Stimulated activated CD8-positive, alpha-beta memory T cell treated with anti-CD3 and anti-CD28 coated beads, Interleukin-15, amount 100 ng/mL, for 24 hours (primary cell): ENCODE measurements at places on chromosomes 4 and X.

GRCh38 chr4:8092282-8092681 lies 66.3 kb downstream of the ABLIM2 start:
- DNase-seq, result no peak

DNA sequence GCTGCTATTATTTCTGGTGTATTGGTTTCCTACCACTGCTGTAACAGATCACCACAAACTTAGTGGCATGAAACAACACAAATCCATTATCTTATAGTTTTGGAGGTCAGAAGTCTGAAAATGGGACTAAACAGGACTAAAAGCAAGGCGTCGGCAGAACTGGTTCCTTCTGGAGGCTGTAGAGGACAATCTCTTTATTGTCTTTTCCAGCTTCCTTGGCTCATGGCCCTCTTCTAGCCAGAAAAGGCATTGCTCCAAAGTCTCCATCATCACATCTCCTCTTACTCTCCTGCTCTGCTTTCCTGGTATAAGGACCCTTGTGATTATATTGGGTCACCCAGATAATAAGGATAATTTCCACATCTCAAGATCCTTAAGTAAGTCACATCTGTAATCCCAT lies 121.9 kb downstream of the CLCN4 start:
- DNase-seq, result no peak

GRCh38 chr4:172287117-172287516 lies 473.9 kb downstream of the GALNTL6 start:
- DNase-seq, result no peak

- DNase-seq, result no peak
Observed at GRCh38 chr4:26273616-26273980, 47.2 kb upstream of the RBPJ start.

GRCh38 chr4:139672215-139672614 lies 6.6 kb downstream of the MGST2 start:
- no peak for DNase-seq

- DNase-seq, result no peak
Observed at GRCh38 chr4:155878611-155879010, 12.5 kb upstream of the ASIC5 start.

DNA sequence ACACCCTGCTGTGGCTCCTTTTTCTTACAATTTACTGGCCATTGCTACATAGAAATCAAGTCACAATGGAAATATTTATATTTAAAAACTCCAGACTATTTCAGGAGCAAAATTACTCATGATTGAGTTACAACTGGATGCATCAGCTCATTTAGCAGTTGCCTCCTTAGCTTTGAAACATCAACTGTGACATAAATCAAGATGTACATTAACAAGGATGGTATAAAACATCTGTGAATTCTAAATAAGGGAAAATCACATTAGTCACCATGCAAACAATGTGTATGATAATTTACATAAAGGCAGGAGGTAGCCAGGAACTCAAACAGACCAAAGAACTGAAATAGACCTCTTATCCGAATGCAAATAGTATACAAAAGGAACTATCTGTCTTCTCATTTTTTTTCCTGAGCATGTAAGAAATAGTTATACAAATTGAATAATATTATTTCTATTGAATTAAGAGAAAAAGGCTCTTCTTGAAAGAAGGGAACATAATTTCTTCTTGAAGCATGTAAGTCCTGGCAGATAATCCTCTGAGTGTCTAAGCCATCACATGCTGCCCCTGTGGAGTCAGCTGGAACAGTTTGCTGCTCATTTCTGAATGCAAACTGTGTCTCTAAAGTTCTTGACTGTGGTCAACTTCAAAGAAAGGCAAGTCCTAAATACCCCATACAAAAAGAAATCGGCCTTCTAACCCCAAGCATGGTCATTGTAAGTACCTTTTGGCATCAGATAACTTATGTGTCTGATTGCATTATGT lies 151.2 kb downstream of the NAA11 start:
- no peak for DNase-seq

DNA sequence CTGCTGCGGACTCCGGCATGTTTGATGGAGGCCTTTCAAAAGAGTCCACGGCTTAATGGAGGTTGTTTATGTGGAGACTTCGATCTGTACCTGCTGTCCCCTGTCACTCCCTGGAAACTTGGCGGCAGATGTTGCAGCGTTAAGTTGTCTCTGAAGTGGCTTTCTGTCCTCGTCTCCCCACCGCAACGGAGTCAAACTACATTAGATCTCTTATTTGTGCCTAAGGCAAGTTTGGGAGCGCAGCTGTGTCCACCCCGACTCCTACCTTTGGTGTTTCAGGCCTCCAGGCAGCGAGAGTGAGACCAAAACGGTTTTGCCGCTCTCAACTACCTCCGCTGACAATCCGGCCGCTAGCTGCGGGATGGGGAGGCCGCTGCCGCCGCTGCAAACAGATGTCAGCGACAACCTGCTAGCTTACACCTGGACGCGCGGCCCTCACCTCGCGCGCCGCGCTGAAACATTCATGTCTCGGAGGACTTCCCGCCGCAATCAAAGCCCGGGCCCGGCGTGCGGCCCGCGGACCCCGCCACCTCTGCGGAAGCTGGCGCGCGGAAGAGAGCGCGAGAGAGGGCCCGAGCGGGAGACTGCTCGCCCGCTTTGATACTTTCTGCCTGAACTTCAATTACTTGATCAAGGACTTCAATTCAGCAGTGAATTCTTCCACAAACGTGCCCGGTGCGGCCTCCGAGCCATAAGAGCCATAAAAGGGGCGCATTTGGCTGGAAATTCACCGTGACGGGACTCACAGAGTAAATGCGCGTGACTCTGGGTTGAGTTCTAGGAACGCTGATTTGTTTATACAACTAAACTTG lies 108.4 kb downstream of the ANTXR2 start:
- no peak for DNase-seq

DNA sequence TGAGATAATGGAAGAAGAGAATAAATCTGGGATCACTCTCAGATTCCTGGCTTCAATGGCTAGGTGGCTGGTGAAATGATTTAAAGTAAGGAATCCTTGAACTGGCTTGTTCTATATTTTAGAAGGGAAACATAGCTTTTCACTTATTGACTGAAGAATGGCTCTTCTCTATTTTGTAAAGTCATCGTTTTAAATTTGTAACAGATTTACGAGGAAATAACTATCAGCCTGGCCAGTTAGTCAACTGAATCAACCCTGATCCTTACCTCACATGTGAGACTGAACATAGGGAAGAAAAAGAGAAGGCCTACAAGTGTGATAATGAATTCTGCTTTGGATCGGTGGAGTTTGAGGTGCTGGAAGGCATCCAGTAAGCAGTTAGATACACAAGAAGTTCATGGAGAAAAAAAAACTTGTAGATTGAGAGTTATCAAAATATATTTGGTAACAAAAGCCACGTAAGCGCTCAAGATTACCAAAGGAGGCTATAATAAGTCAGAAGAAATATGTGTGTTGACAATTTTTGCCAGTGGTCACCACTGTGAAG lies 12.0 kb downstream of the AREG start:
- no peak for DNase-seq

DNA sequence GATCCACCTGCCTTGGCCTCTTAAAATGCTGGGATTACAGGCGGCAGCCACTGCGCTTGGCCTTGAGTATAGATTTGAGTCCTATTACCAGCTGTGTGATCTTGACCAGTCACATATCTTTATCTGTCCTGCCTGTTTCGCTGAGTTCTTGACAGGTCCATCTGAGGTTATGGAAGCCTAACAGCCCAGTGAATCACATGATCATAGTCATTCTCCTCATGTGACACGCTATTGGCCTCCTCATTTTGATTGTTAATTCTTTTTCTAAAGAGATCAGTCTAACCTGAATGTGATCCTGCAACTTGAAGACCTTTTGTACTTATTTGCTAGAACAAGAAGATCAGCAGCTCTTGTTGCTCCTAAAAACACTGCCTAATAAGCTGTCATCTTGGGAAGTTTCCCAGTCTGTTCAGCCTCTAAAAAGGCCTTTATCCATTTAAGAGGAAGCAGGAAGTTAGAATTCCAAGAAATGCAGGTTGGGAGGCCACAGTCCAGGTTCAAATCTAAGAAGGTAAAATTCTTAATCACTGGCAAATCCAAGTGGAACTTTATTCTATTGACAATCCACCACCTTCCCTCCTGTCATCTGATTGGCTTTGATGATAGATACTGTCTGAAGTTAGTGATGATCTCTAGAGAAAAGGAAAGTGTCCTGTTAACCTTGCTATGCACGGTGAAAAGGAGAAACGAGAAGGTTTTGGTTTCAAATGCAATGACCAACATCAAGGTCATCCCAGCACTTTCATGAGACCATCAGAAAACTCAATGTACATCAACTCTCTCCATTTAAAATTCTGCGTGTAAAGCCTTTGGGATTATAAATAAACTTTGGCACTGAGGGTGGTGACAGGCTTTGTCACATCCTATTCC lies 86.9 kb downstream of the CHRNA9 start:
- DNase-seq, result no peak

GRCh38 chr4:126869967-126870366 lies 762.8 kb upstream of the INTU start:
- DNase-seq, result no peak

- no peak for DNase-seq
Observed at GRCh38 chr4:48904101-48904500, 2.5 kb downstream of the OCIAD2 start.

DNA sequence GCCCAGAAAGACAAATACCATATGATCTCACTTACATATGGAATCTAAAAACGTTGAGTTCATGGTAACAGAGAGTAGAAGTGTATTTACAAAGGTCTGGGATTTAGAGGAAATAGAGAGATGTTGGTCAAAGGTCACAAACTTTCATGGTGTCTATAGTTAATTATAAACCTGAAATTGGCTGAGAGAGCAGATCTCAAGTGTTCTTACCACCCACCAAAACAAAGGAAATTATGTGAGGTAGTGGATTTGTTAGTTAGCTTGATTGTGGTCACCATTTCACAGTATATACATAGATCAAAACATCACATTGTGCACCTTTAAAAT lies 186.8 kb downstream of the NWD2 start:
- no peak for DNase-seq

GRCh38 chr4:12881945-12882584 lies 602.1 kb downstream of the RAB28 start:
- no peak for DNase-seq

DNA sequence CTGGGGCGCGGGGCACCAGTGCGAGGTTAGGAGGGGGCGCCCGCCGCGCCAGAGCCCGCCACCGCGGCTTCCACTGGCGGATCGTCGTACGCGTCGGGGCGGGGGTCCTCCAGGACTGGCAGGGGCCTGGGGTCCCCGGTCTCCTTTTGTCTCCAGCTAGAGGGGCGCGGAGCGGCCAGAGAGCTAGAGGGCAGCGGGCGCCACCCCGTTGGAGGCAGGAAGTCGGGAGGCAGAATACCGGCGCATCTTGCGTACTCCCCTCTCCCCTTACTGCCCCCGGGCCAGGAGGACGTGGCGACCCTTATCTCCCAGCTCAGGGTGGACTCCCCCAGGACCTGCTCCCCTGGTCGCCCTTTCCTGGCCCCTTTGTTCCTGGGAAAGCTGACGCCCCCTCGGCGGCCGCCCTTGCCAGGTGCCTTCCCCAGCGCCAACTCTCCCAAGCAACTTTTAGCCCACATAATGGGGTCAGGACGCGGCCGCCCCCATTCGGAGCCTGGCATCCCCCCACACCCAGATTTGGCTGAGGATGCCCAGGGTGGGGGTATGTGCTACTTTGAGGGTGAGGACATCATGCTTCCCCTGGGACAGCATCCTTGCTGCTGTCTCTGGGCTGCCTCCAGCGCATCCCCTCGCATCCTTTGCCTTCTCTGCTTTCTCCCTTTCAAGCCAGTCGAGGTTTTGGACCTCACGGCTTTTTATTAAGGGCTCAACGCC lies 933 bp downstream of the CNKSR2 start:
- DNase-seq, result no peak

DNA sequence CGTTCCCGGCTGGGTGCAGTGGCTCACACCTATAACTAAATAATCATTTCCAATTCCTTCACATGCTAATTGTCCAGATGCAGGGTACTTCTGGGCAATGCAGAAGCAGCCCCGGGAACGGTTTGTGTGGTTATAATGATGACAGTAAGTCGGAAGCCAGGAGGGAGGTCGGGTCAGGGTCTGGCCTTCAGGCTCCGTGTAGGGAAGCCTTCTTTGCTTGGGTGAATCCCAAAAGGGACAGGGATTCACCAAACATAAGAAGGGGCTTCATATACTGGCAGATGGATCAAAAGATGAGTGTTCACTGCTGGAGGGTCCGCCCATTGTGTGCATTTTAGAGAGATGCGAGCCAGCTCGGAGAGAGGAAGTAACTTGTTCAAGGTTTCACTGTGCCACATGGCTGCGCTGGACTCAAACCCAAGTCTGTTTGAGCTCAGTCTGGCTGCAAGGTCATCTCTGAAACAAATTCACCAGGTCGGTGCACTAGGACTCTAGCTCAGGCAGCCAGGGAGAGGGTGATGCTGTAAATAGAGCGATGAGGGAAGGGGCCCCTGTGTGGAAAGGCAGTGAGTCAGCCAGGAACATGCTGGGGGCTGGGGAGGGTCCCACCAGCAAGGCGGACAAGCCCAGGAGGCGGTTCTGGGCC lies 4.8 kb upstream of the KIAA0232 start:
- DNase-seq, result no peak

GRCh38 chrX:149682031-149682430 lies 29.8 kb upstream of the MAGEA11 start:
- no peak for DNase-seq
